ENCODE measurements at places on chromosomes 13 and 19. TPM values are rescaled to one million over a fixed set of nuclear protein-coding genes. Genes with fewer than 3 reads are reported as not detected.

The CGB3 gene
- not detected for total RNA-seq

The CRLF1 gene
- total RNA-seq: not detected

The C19orf81 gene
- 1.5 TPM for total RNA-seq

The PSPN gene
- total RNA-seq: 1.6 TPM

The ZNF177 gene
- total RNA-seq: 0.46 TPM

DNA sequence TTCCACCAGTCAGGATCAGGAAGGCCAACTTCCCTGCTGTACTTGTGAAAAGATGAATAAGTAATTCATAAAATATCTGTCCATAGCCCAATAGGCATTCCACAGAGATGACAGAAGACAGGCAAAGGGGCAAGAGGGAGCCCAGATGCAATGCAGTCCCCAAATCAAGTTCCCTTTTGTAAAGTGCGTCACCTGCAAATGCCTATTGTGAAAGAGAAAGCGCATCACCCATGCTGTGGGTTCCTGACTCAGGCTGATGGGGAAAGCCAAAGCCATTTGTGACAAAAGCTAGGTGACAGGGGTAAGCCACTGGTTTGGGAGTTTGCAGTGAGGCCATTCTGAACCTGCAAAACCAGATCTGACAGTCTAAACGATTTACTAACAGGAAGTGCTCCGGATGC lies 157.5 kb upstream of the ZNF536 start:
- H3K27me3 ChIP-seq: peaks cover 2% of the 10 kb centered on the region
- peak; percentile 31 for DNase-seq
- peak overlapping the region; percentile 14 for H3K27ac ChIP-seq
- no peaks in the 10 kb centered on the region for H3K36me3 ChIP-seq
- peaks cover 13% of the 10 kb centered on the region for H3K4me1 ChIP-seq

GRCh38 chr13:29572575-29572974 lies 22.9 kb downstream of the SLC7A1 start:
- peak overlapping the region; percentile 28 for H3K27ac ChIP-seq
- DNase-seq: no peak
- no peak overlapping the region for H3K4me3 ChIP-seq

DNA sequence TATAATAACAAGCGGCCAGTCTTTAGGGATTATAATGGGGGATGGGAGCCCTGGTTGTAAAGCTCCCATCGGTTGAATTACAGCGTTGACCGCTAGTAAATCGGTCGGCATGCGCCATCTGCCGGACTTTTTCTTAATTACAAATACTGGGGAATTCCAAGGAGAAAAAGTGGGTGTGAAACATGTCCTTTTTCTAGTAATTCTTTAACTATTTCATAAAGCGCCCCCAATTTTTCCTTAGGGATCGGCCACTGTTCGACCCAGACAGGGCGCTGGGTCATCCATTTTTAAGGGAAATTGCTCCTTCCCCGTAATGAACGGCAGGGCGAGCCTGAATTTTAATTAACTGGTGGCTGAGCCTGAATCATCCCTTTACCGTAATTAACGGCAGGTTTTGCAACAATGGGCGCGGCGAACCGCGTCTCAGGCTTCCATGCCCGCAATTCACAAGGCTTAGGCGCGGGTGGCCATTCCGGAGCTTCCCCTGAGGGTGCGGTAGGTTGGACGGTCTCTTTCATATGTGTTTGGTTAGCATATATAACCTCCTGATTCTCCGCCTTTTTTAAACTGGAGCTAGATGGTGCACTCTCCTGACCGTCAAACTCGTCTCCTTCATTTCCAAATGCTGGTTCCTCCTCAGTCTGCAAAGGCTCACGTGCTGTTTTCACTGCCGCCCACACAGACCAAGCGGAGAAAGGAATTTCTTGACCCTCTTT lies 30.2 kb upstream of the EVI5L start:
- H3K27me3 ChIP-seq: peaks cover 55% of the 10 kb centered on the region
- H3K4me3 ChIP-seq: no peak overlapping the region
- DNase-seq: peak; percentile 35
- no peak overlapping the region for H3K27ac ChIP-seq

DNA sequence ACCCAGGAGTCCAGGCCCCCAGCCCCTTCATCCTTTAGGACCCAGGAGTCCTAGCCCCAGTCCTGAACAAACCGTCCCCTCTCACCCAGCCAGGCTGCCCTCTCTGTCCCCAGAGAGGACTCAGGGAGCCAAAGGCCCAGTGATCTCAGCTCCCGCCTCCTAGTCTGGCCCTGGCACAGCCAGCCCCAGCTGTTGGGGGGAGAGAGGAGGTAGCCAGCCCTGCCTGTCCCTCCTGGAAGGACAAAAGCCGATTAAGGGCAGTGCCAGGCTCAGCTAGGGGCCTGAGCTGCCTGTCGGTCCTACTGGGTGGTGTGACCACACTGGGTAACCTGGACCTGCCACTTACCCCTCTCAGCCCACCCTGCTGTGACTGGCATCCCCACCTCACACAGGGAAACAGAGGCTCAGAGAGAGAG lies 14.5 kb downstream of the LIPE start:
- H3K27ac ChIP-seq: no peak overlapping the region
- DNase-seq: no peak
- no peaks in the 10 kb centered on the region for H3K4me1 ChIP-seq
- peaks cover 19% of the 10 kb centered on the region for H3K36me3 ChIP-seq
- H3K27me3 ChIP-seq: no peaks in the 10 kb centered on the region

DNA sequence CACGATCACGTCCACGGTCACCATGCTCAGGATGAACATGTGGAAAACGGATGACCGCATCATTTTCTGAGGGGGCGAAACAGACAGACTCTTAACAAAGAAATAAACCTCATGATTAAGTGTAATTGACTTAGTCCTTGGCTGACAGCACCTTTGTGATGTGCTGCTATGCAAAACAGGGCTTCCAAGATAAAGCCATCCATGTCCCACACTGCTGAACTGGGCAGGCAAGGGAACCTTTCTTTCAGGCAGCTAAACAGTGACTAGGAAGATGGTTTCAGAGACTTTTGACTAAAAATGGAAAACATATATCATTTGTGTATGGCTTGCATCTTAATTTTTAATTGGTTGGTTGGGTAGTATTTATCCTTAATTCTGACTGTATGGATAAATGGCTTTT lies 157.8 kb downstream of the NALCN start:
- no peak for DNase-seq
- H3K4me3 ChIP-seq: no peak overlapping the region
- peaks cover 11% of the 10 kb centered on the region for H3K4me1 ChIP-seq
- no peak overlapping the region for H3K27ac ChIP-seq
- H3K27me3 ChIP-seq: peaks cover 10% of the 10 kb centered on the region

GRCh38 chr13:114104655-114105520 lies 27.5 kb downstream of the RASA3 start:
- H3K36me3 ChIP-seq: no peaks in the 10 kb centered on the region
- H3K27me3 ChIP-seq: no peaks in the 10 kb centered on the region
- no peak for DNase-seq
- no peak overlapping the region for H3K4me3 ChIP-seq
- H3K4me1 ChIP-seq: peaks cover 10% of the 10 kb centered on the region

- H3K4me1 ChIP-seq: no peaks in the 10 kb centered on the region
- H3K4me3 ChIP-seq: no peak overlapping the region
- no peaks in the 10 kb centered on the region for H3K27me3 ChIP-seq
- H3K27ac ChIP-seq: no peak overlapping the region
Observed at GRCh38 chr13:109669234-109669612, 117.2 kb downstream of the IRS2 start.

GRCh38 chr13:109145631-109146030 lies 516.2 kb downstream of the MYO16 start:
- H3K4me1 ChIP-seq: no peaks in the 10 kb centered on the region
- no peak overlapping the region for H3K27ac ChIP-seq

- DNase-seq: no peak
- H3K27me3 ChIP-seq: no peaks in the 10 kb centered on the region
- H3K4me3 ChIP-seq: no peak overlapping the region
- H3K4me1 ChIP-seq: no peaks in the 10 kb centered on the region
- H3K27ac ChIP-seq: no peak overlapping the region
- no peaks in the 10 kb centered on the region for H3K36me3 ChIP-seq
Observed at GRCh38 chr13:78323848-78324247, 279.5 kb downstream of the POU4F1 start.

DNA sequence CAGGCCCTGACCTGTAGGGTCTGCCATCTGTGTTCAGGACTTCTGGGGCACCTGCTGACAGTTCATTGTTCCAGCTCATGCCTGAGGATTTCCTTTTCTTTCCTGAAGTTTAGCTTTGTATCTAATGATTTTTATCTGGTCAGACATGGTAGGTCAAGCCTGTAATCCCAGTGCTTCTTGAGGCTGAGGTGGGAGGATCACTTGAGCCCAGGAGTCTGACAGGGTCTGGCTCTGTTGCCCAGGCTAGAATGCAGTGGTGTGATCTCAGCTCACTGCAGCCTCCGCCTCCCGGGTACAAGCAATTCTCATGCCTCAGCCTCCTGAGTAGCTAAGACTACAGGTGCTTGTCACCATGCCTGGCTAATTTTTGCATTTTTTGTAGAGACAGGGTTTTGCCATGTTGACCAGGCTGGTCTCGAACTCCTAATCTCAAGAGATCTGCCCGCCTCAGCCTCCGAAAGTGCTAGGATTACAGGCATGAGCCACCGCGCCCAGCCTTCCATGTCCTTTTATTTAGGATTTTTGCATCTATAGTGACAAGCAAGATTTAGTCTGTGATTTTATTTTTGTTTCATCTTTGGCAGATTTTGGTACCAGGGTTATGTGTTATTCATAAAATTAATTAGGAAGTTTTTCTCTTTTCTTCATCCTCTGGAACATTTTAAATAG lies 33.2 kb downstream of the CHST8 start:
- no peak overlapping the region for H3K27ac ChIP-seq
- DNase-seq: no peak
- no peak overlapping the region for H3K4me3 ChIP-seq
- no peaks in the 10 kb centered on the region for H3K36me3 ChIP-seq

DNA sequence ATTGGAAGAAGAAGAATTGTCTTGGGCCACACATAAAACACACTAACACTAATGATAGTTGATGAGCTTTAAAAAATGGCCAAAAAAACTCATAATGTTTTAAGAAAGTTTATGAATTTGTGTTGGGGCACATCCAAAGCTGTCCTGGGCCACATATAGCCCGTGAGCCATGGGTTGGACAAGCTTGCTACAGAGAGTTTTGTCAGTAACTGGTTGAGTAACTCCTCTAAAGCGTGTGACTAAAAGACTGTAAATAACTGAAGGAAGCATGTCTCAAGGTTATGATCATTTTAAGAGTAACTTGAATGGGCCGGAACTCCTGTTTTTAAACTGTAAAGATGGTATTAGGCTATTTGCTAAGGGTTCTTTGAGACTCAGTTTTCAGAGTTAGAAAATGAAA lies 118.0 kb downstream of the KL start:
- H3K27ac ChIP-seq: no peak overlapping the region
- H3K4me3 ChIP-seq: no peak overlapping the region
- H3K4me1 ChIP-seq: peaks cover 5% of the 10 kb centered on the region

DNA sequence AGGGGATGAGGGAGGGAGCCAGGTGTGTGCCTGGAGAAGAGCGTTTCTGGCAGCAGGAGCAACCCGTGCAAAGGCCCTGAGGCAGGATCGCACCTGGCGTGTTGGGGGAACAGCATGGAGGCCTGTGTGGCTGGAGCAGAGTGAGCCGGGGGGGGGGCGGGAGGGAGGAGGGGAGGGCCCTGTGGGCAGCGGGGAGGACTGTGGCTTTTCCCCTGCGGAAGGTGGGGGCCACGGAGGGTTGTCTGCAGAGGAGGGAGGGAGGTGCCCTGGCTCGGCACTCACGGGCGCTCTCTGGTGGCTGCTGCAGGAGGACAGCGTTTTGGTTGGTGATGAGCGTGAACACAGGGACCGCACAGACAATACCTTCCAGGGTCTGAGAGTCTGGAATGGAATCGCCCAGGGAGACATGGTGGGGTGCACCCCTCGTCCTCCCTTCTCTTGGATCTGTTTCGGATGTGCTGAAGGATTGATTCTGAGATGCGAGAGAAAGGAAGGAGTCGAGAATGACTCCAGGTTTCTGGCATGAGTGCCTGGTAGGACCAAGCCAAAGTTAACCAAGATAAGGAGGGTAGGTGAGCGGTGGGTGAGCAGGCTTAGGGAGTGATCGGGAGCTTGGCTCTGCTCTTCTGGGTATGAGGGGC lies 6.5 kb downstream of the RAB11B start:
- no peaks in the 10 kb centered on the region for H3K27me3 ChIP-seq
- peaks cover 11% of the 10 kb centered on the region for H3K36me3 ChIP-seq
- H3K27ac ChIP-seq: peak overlapping the region; percentile 10
- no peak overlapping the region for H3K4me3 ChIP-seq
- peaks cover 16% of the 10 kb centered on the region for H3K4me1 ChIP-seq

DNA sequence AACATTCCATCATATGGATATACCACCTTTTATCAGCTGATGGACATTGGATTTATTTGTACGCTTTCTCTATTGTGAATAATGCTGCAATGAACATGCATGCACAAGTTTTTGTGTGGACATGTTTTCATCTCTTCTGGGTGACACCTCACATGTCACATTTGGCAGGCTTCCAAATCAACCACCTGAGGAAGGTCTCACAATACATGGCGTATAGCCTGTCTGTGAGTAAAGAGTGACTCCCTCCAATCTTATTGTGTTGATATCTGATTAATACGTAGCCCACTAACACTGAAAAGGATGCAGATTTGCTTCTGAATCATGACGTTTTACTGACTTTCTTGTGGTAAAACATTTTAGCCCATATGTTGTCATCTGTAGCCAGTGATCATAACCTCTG lies 61.1 kb downstream of the SLC15A1 start:
- H3K36me3 ChIP-seq: no peaks in the 10 kb centered on the region
- no peaks in the 10 kb centered on the region for H3K4me1 ChIP-seq
- H3K27ac ChIP-seq: no peak overlapping the region
- DNase-seq: no peak
- peaks cover 8% of the 10 kb centered on the region for H3K27me3 ChIP-seq

DNA sequence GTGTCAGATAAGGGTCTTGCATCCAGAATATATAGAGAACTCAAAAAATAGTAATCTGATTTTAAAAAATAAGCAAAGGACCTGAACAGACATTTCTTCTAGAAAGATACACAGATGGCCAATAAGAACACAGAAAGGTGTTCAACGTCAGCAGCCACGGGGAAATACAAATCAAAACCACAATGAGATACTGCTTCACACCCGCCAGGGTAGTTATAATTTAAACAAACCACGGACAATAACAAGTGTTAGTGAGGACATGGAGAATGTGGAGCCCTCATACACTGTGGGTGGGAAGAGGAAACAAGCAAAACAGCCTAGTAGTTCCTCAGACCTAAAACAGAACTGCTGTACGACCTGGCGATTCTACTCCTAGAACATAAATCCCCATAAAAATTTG lies 26.7 kb upstream of the NAPA start:
- H3K36me3 ChIP-seq: no peaks in the 10 kb centered on the region
- H3K27me3 ChIP-seq: peaks cover 7% of the 10 kb centered on the region
- peak overlapping the region; percentile 48 for H3K27ac ChIP-seq
- no peak overlapping the region for H3K4me3 ChIP-seq
- peaks cover 14% of the 10 kb centered on the region for H3K4me1 ChIP-seq
- DNase-seq: no peak

GRCh38 chr19:55198651-55199050 lies 10.7 kb downstream of the PTPRH start:
- no peak overlapping the region for H3K4me3 ChIP-seq
- no peak for DNase-seq
- no peaks in the 10 kb centered on the region for H3K36me3 ChIP-seq
- H3K4me1 ChIP-seq: no peaks in the 10 kb centered on the region
- no peak overlapping the region for H3K27ac ChIP-seq
- peaks cover 4% of the 10 kb centered on the region for H3K27me3 ChIP-seq

Measured in activated T-helper 2 cell treated with anti-CD3 and anti-CD28 coated beads, Interferon-gamma antibody, Interleukin-2, Interleukin-4, amounts not matched to agents 10 μg/mL and 5 μg/mL and 100 μg/mL, durations not matched to agents 14 hours and 24 hours and 36 hours (primary cell).